ENCODE measurements at places on chromosomes 7 and 10.

- no peak for DNase-seq
Observed at GRCh38 chr7:111711426-111712065, 149.3 kb upstream of the IMMP2L start.

GRCh38 chr10:128210215-128211063 is 84.2 kb upstream of the MKI67 start:
- peak; percentile 46 for DNase-seq

DNA sequence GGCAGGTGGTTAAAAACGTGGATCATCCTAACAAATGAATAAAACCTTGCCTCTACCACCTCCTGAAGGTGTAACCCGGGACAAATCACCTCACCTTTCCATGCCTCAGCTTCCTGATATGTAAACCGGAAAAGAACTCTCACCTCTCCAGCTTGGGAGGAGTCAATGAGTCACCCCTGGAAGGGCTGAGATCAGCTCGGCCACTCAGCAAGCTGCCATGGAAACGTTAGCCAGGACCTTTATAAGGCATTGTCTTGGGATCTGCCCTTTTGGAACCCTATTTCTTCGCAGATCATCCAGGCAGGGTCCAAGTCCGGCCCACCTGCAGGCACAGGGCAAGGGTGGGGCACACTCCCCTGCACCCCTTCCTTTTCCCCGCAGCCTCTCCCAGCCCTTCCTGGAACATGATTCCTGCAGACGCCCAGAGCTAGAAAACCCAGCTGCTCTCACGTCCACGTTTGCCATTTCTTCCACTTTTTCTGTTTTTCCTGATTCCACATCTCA is 81.6 kb upstream of the PFKP start:
- DNase-seq, result no peak

DNA sequence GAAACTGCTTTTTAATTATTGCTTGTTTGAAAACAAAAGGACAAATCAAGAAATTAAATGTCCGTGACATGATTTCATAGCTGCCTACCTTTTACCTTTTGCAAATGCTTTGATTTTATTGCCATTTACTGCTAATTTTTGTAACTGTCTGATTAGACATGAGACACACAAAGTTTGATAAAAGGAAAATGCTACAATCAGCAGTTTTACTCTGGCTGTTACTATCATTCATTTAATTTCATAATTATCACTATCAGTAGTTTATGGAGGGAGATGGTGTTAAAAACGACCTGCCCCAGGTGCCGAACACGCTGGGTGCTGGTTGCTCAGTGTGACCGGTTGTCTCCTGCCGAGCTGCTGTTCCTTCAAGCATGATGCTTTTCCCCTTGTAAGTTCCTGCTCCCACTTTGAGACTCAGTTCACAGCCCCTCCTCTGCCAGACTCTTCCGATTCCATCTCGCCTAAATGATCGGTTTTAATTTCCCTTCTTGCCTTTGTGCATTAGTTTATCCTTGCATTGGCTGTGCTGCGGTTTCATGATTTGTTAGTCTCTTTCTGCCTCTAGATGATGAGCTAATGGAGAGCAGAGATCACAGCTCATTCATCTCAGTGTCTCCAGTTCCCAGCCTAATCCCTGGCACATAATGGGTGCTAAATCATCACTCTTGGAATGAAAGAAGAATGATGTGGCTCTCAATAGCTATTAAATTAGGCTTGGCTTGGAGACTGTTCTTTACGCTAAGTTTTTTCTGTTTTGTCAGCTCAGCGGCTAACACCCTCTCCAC is 110.6 kb downstream of the PFKFB3 start:
- no peak for DNase-seq

DNA sequence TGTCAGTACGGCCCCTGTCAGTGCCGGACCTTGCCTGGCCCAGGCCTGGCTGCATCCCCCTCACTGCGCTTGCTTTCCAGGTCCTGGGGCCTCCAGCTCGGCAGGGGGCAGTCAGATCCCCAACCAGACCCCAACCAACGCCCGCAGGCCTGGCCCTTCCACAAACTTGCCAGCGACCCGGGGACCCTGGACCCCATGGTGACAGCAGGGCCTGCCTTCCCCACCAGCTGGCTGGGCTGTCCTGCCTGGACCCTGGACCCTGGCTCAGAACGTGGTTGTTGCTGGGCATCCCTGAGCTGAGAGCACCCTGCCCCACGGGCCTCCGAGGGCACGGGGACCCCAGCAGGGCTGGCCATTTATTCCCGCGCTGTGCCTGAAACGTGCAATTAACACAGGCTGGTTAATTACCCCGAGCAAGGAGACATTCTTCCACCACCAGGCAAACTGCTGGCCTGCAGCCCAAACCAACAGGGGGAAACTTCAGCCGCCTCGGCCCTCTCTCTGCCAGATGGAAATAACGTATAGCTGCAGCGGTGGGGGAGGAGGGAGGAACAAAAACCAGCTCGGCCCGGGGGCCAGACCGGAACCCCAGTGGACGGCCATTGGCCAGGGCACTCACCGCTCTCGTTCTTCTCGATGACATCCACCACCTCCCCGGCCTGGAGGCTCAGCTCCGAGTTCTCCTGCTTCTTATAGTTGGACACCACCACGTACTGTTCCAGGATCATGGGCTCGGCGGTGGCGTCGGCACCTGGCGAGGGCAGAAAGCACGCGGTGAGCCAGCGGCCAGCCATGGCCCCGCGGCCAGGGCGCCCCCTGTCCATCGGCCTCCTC is 167.1 kb downstream of the NEURL1 start:
- peak; percentile 37 for DNase-seq

DNA sequence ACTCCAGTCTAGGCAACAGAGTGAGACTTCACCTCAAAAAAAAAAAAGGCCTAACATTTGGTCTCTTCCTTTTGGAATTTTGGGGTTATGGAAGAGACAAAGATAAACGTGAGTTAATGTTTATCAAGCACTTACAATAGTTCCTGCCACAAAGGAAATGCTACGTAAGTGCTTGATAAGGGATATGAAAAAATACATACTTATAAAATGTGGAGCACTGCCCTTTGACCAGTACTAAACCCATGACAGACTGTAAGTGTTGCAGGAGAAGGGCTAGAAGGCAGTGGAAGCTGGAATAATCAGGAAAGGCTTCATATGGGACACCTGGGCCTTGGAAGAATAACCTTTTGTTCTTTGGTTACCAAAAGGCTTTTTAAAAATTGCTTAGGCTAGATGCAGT is 25.5 kb downstream of the TMEM248 start:
- DNase-seq, result no peak

All from hematopoietic multipotent progenitor cell (in vitro differentiated cells).